ENCODE measurements at places on chromosomes 4 and X.
A peak's percentile ranks its signal among the peaks of the same experiment; 100 is the strongest.

- no peak for DNase-seq
Measured at GRCh38 chr4:155688211-155688610, 21.6 kb downstream of the GUCY1A1 start.

DNA sequence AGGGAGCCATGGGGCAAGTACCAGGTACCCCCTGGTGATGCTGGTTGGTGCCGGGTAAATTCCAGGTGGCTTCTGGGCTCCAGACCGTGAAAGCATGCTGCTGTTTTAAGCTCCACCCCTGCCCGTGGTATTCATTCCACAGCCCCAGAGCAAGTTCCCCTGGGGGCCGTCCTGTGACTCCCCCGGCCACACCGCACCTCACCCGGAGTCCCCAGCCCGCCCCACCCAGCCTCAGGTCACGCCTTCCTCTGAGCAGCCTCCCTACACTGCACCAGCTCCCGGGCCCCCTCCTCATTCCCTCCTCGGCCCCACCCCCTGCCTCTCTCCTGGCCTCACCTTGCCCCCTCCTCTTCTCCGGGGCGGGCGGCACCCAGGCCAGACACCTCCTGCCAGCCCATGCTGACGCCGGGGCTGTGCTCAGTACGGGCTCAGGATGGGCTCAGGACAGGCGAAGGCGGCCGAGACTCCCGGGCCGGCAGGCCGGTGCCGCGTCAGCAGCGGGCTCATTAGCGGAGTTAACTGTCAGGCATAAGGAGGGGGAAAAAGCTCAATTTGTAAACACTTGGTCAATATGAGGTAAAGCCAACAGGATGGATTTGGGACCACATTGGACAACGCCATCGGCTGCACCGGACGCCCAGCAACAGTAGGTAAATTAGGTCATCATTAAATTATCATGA is 127.4 kb downstream of the FAM53A start:
- DNase-seq, result no peak

DNA sequence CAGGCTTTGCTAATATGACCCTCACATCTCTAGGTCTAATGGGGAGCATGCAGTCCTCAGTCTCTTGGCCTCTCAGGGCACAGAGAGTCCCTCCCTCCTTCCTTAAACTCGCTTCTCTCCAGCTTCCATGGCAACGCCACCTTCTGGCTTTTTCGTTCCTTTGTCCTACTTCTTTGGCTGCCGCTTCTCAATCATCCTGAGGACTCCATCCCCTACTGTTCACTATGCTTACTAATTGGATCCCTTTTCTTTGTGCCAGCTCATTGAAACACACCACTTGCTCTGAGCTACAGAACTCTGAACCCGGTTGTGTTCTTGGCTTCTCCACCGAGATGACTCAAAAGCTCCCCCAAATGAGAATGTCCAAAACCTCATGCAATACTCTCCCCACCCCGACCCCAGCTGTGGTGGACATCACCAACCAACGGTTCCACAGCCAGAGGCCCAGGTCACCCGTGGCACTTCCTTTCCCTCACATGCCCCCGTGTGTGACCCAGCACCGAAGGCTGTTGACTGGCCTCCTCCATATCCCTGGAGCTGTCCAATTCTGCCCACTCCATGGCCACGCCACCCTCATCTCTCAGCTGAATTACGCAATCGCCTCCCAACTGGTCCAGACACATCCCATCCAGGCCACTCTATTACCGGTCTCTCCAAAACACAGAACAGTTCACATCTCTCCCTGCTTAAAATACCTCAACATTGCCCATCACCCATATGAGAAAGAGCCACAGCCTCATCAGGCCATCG is 34.7 kb downstream of the CRMP1 start:
- no peak for DNase-seq

DNA sequence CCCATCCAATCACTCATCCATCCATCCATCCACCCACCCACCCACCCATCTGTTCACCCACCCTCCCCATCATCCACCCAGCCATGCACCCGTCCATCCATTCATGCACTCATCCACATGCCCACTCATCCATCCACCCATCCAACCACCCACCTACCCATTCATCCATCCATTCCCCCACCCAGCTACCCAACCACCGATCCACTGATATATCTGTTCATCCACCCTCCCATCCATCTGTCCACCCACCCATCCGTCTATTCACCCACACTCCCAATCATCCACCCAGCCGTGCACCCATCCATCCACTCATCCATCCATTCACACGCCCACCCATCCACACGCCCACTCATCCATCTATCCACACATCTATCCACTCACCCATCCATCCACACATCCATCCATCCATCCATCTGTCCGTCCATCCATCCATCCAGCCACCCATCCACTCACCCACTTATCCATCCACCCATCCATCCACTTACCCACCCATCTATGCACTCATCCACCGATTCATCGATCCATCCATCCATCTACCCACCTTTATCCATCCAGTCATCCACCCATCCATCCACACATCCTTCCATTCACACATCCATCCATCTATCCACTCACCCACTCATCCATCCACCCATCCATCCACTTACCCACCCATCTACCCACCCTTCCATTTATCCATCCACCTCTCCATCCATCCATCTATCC is 28.4 kb downstream of the ASMTL start:
- no peak for DNase-seq

DNA sequence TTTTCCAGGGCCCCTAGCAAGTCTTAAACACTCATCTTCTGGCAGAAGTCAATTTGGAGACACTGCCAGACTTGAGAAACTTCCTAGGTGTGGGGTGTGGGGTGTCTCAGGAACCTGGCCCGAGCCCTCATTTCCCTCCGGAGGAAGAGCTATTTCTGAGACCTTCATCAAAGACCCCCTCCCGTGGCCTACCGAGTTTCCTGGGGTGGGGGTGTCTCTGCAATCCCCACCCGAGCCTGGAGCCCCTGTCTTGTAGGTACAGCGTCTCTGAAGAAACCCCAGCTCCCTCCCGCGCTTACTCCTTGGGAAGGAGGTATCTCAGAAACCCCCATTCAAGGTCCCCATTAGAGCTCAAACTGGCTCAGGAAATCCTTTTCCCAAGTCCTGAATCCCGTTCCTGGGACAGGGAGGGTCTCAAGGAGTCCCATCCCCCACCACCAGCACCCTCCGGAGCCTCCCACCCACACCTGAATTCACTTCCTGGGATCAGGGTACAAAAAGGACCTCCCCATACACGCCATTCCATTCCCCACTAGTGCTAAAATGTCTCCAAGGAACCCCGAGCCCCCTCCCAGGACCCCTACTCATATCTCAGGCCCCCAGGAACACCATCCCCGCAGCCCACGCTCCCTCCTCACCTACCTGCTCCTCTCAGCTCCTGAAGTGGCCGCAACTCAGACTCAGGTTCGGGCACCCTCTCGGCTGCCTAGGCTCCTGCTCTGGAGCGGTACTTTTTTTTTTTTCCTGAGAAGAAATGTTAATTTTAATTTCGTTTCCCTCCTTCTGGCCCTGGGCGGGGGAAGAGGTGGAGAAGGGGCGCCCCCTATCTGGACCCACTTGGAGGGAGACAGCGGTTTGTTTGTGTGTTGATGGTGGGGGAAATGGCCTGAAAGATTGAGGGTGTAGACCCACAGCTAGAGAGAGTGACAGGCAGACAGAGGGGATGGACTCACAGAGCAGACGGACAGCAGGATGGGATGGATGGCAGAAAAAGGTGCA is 1.1 kb downstream of the SLC38A5 start:
- peak; percentile 55 for DNase-seq

- DNase-seq, result no peak
Measured at GRCh38 chr4:13989501-13989900, 362.0 kb upstream of the BOD1L1 start.

DNA sequence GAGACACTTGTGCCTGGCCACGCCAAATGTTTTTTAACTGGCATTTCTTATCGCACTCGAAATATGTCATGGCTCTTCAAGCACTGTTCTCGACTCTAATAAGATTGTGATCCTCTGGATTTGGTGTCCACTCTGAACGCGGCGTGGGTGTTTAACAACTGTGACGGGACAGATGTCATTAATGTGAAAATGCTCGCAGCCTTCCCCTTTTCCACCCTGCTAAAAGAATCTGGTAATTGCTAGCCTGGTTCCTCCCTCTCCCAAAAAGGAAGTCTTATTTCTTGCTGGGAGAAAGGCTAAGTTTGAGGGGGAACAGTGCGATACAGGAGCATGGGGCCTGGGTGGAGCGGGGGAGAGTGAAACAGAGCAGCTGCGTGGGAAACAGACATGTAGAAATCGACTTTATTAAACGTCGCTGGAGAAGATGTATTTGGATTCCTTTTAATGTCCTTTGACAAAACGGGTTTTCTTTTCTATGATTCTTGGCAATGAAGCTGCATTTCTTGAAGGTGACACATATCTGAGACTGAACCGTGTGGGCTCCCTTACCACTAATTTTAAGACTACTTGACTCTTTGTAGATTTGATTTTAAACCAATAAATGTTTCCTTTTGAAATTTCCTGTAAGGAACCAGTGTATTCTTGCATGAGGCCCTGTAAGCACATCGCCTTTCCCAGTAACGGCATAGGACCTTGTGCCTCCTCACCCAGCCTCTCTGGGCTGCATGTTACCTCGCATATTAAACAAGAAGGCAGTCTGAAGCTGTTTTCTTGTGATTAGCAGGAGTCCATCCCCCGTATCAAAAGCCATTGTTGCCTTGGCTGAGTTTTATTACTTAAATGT is 17.8 kb downstream of the TBC1D1 start:
- no peak for DNase-seq

- no peak for DNase-seq
Measured at GRCh38 chrX:135421932-135422809, at the start of gene SMIM10L2A. Gene SMIM10L2A, plus strand, starts transcription at chrX:135421944. Its CDS starts 188 bp downstream, at chrX:135422132.

- no peak for DNase-seq
Measured at GRCh38 chr4:125522588-125522987, 207.8 kb downstream of the FAT4 start.

DNA sequence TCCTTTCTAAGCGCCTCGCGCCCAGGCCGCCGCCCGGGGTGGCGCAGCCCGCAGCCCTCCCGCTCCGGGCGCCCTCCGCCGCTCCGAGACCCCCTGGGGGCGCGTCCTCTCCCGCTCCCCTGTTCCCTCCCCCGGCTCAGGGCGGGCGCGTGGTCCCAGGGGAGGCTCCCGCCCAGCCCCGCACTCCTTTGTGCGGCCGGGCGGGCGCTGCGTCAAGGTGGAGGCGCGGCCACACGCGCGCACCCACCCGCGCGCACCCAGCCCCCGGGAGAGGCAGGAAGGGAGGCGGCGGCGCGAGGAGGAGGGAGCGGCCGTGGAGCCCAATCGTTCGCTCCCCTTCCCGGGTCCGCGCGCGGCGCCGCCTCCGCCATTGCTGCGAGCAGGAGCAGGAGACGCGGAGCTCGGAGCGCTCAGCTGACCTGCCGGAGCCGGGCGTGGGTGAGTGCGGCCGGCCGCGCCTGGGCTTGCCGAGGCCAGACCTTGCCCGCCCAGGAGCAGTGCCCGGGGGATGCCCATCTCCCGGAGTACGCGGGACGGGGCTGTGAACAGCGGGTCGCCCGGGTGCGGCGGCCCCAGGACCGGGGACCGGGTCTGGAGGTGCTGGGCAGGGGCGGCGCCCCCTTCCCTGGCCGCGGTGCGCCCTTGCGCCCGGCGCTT is at the start of gene NSG1:
TSS of gene NSG1 (plus strand) at position 367 of the 657 bp plus-strand sequence. CDS start 528 bp downstream, outside the sequence.
- DNase-seq, result peak; percentile 33

DNA sequence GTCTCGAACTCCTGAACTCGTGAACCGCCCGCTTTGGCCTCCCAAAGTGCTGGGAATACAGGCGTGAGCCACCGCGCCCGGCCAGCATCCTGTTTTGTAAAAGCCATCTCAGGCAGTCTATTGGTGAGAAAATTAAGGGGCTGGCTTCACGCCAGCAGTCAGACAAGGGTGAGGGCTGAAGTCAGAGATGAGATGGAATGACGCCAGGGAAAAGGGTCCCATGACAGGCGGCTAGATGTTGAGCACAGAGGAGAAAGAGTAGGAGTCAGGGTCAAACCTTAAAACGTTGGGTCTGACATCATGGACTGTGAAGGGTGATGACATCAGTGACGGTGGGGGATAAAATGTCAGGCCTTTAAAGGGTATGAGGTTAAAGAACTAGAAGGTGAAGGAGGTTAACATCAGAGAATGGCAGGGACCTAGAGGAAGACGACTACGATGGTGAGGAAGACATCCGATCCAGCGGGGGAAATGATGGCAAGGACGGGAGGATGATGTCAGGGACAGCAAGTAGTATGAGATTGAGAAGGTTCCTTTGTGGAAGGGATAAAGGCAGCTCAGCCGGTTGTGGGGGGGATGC is 504 bp upstream of the RBM3 start:
- no peak for DNase-seq

GRCh38 chrX:41730081-41730480 is 6.1 kb downstream of the GPR82 start:
- no peak for DNase-seq

- peak; percentile 71 for DNase-seq
Measured at GRCh38 chrX:123962794-123963373, 1.4 kb downstream of the STAG2 start.

DNA sequence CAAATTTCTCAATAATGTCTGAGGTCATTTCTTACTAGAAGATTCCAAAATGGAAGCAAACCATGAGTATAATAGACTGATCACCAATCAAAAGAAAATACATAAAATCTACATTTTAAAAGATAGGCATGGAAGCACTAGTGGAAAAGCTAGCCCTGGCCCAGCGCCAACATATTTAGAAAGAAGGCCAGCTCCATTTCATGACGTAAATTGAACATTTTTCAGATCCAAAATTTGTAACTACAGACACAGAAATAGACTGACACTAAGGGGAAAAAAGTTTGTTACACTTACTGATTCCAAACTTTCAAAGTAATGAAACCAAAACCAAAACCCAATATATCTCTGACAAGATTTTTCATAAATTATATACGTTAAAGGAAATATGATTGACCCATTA is 117.7 kb downstream of the ADAMTS3 start:
- DNase-seq, result no peak

GRCh38 chr4:127120441-127121090 is 512.2 kb upstream of the INTU start:
- DNase-seq, result no peak

DNA sequence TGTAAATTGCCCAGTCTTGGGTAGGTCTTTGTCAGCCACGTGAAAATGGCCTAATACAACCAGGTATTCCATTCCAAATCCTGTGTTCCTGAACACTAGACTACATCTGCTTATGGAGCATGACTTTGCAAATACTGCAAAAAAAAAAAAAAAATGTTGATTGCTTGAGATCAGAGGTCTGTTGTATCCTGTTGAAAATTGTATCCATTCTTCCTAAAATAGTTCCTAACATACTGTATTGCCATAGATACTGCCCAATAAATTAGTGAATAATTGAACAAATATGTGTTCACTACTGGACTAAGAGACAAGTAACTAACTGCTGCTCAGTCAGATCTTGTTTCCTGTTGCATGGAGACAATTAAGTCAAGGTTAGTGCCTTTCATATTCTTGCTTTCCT is 164.3 kb upstream of the PABPC4L start:
- DNase-seq, result no peak

GRCh38 chrX:47751670-47752069 is 85.0 kb upstream of the ZNF81 start:
- DNase-seq, result peak; percentile 31

DNA sequence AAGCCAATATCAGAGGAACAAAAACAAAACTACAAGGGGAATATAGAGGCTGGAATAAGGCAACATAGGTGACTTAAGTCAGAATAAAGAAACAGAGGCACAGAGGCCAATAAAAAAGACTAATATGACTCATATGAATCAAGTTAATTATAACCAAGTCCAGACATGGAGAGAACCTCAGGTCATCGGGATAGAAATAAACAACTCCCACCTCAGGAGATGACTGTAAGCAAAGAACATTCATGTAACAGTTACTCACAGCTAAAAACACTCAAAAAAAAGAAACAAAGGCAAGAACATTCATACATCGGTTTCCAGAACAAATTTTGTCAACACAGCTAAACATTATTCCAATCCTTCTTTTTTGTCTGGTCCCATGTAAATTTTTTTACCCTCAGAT is 60.3 kb upstream of the RXFP1 start:
- DNase-seq, result no peak

GRCh38 chr4:48913346-48913745 is 6.8 kb upstream of the OCIAD2 start:
- no peak for DNase-seq

Measured in stimulated activated CD4-positive, alpha-beta T cell treated with anti-CD3 and anti-CD28 coated beads, Interleukin-4, amount 100 ng/mL, for 4 hours (primary cell).